Stimulated activated CD4-positive, alpha-beta T cell treated with anti-CD3 and anti-CD28 coated beads, Interleukin-12 subunit alpha, Interleukin-12 subunit beta, amount 100 ng/mL, for 24 hours (primary cell): ENCODE measurements at places on chromosomes 16 and 17.

DNA sequence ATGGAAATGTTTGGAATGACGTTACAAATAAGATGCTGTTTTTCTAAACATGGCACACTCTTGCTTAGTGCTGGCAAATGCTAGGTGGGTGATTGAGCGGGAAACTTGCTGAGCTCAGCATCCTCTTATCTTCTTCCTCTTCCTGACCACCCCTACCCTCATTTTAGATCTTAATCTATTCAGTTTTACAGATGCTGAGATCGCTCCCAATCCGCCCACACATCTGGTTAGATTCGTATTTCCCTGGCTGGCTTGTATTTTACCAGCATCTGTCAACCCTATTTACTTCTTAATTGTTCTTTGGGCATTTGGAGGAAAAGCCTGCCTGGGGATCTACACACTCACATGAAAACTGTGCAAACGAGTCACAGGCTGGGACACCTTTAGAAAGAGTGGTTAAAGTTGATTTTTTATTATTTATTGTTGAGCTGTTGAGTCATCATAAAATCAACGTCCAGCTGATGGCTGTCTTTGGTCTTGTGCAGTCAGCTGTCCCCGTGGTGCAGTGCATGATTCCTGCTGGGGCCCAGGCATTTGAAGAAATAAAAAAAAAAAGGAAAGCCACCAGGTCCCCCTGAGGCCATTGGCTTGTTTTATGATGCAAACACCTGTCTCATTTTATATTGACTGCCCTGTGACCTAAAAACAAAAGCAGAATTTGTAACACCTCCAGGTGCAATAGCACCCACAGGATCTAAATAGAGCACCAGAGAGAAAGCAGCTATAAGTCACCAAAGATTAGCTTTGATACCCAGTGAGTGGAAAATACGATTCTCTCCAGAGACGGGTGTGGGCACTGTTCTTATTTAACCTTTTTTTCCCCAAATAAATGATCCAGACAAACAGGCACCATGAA lies 258.6 kb downstream of the HS3ST3B1 start:
- no peak for DNase-seq

DNA sequence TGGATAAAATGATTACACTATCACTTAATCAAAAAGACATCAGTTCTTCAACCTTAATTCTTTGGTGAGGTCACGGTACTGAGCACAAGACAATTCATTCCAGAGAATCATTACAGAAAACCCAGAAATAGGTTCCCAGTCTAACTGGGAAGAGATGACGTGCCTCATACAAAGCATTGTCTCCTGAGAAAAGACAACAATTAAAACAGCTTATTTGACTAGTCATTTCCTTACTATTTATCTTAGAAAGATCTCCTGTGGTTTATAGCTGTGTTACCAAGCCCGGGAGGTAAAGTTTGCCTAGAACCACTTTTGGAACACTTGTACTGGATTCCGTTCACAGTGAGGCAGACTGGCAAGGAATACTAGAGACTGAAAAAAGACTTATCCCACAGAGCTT lies 5.1 kb downstream of the PHF12 start:
- DNase-seq: no peak

- DNase-seq: no peak
These were observed 1.1 kb downstream of the SRSF1 start for GRCh38 chr17:58005728-58006559.

DNA sequence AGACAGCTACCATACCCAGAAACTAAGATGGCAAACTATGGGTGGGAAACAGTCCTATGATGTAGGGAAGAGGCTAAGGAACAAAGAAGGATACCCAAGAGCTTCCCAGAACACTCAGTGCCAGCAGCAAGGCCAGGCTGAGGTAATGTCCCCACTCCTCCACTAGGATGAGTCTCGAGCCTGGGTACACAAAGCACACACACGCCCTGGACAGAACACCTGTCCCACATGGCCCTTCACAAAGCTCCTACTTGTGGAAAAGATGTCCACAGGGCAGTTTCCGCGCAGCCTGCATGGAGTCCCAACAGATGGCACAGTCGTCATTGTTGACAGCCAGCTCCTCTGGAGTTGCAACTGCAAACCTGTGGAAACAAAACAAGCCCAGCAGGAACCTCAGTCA lies 23.9 kb downstream of the AMFR start:
- DNase-seq: no peak

- DNase-seq: peak; percentile 28
These were observed 19.1 kb downstream of the TRARG1 start for GRCh38 chr17:1298606-1299005.

GRCh38 chr17:77457572-77458201 lies 316.9 kb downstream of the SEC14L1 start:
- no peak for DNase-seq

- no peak for DNase-seq
These were observed 15.4 kb upstream of the WDR45B start for GRCh38 chr17:82663381-82664275.

- DNase-seq: no peak
These were observed 69.6 kb downstream of the BCAS3 start for GRCh38 chr17:60747069-60747808.

- no peak for DNase-seq
These were observed 1.0 kb upstream of the HOXB13 start for GRCh38 chr17:48729335-48730239.

DNA sequence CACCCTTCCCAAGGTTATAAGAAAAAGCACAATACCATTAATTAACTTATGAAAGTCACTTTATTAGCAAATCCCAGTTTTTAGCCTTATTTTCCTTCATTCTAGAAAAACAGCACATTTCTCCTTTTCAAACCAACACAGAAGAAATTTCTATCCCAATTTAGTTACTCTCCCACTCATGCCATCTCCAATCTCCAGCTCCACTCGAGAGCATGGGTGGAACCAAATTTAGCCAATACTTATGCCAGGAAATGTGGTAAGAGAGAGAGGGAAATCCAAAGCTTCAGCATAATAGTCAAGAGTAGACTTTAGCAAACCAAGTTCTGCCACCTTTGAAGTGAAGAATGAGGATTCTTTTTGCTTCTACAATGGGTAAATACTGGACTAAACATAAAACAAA lies 288.8 kb downstream of the KIF2B start:
- no peak for DNase-seq

DNA sequence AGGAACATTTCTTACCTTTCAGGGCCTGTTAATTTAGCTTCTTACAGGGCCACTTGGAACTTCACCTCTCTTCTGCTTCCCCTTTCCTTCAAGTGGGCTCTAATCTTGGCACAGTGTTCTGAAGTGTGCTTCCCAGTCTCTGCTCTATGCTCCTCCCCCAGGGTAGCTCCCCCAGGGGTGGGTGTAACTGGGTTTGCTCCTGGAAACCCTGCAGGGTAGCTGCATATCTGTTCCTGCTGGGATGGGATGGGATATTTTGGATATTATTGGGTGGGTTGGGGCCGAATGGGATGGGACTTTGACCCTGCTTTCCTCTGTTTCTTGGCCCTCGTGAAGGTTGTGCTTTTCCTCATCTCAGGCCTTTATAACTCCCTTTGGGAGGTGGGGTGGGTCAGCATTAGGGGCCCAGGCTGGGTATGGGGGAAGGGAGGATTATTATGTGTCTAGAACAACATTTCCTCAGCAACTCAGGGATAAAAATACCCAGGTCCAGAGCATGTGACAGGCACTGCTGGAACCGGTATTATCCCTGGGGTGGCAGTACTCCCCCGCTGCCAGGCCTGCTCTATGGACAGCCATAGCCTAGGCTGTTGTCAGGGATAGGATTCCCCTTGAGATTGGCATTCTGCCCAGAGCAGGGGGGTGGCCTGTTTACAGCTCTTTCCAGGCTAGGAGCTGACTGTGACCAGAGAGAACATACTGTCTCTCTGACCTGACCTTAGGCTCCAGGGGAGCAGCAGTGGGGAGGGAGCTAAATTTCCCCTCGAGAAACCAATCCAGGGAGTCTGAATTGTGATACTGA lies 5.0 kb downstream of the NFE2L1 start:
- DNase-seq: no peak

DNA sequence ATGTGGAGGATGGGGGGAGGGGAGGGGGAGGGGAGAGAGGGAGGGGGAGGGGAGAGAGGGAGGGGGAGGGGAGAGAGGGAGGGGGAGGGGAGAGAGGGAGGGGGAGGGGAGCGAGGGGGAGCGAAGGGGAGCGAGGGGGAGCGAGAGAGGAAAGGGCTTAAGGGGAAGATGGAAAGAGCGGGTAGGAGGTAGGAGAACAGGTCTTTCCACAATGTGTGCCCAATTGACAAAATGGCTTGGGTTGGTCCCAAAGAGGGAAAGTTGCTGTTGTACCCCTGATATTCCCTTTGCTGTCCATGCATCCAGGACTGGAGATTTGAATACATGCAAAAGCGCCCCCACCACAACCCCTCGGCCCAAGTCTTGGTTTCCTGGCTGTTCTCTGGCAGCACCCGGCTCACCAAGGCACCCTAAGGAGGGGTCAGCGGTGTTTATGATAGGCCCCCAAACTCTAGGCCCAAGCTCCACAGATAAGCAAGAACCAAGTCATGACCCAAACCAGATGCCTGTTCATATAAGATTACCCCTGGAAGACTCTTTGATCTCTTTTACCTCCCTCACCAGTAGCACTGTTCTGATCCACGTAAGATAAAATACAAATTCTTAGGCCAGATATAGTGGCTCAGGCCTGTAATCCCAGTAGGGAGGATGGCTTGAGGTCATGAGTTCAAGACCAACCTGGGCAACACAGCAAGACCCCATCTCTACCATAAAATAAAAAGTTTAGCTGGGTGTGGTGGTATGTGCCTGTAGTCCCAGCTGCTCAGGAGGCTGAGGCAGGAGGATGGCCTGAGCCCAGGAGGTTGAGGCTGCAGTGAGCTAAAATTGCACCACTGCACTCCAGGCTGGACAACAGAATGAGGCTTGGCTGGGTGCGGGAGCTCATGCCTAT lies 119.6 kb downstream of the ZFHX3 start:
- DNase-seq: no peak

GRCh38 chr16:57938936-57939871 lies 31.7 kb downstream of the CNGB1 start:
- DNase-seq: no peak

DNA sequence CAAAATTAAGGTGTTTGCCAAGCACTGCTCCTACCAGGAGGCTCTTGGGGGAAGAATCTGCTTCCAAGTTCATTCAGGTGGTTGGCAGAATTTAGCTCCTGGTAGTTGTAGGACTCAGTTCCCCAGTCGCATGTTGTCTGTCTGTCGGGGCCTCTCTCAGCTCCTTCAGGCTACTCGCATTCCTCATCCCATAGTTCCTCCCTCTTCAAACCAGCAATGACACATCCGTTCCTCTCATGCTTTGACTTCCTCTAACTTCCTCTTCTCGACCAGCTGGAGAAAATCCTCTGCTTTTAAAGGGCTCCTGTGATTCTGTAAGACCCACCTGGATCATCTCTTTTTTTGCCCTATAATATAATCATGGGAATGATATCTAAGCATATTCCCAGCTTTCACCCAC lies 108.1 kb downstream of the PMP22 start:
- no peak for DNase-seq

- no peak for DNase-seq
These were observed 44.0 kb downstream of the EPN2 start for GRCh38 chr17:19281161-19281560.

DNA sequence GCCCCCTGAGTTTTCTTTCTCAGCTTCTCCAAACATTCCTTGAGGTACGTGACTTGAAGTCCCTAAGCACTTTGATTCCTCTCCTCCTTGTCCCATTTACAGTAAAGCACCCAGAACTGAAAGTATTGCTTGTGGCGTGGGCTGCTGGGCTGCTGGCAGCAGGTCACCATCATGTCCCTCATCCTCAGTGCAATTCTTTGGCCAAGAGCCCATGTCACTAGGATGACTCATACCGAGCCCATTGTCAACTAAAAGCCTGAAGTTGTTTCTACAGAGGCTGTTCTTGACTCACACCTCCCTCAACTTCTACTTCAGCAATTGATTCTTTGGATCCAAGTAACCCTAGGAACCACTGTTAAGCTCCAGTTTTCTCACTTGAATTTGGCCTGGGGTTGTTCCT lies 54.3 kb downstream of the KPNA2 start:
- no peak for DNase-seq

GRCh38 chr17:41667280-41668041 lies 21.2 kb upstream of the EIF1 start:
- no peak for DNase-seq

GRCh38 chr17:66250686-66251085 lies 21.5 kb upstream of the APOH start:
- DNase-seq: no peak

DNA sequence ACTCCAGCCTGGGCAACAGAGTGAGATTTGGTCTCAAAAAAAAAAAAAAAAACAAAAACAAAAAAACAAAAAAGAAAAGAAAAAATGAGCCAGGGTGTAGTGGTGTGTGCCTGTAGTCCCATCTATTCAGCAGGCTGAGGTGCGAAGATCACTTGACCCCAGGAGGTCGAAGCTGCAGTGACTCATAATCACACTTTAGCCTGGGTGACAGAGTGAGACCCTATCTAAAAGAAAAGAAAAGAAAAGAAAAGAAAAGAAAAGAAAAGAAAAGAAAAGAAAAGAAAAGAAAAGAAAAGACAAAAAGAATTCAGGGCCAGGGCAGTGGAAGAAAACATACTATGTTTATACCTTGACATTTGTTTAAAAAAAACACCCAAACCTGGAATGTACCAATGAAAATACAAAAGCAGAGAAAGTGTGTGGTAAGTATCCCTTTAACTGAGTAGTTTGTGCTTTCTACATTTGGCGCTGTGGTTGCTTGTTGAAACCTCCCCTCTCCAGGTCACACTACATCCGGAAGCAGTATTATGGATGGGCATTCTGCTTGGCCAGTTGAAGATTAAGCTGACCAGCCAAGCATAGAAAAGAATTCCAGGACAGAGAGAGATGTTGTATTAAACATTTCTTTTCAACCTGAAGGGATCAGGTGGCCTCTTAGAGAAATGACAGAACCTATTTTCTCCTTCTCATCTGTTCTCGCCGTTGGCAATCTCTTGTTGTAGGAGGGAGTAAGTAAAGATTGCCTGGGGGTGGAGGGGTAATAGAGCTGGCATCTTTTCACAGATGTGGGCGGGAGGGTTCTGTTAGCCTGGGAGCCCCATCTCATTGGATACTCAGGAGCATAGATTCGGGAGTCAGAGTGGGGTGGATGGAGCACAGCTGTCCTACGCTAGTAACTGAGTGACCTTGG lies 12.1 kb upstream of the PRKCB start:
- no peak for DNase-seq

GRCh38 chr17:34412965-34413441 lies 50.0 kb upstream of the CCL1 start:
- no peak for DNase-seq

GRCh38 chr17:30401097-30401496 lies 22.4 kb downstream of the CPD start:
- no peak for DNase-seq
